ENCODE measurements at places on chromosomes 6 and 20.
A peak's percentile ranks its signal among the peaks of the same experiment; 100 is the strongest.

DNA sequence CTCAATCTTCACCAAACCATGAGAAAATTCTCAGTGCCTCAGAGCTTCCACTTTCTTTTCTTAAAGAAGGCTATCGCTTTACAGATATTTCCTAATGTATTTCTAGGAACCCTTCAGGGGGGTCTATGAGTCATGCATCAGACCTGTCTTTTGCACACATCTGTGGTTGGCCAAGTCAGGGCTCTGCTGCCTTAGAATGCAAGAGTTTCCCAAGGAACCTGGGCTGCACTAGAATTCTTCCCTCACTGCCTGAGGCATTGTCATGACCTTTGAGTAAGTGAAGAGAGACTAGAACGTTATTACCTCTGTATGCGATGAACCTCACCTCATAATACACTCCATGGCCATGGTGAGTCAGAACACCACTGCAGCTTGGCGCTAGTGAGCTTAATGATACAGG is 365.0 kb upstream of the ID4 start:
- no peak for DNase-seq

DNA sequence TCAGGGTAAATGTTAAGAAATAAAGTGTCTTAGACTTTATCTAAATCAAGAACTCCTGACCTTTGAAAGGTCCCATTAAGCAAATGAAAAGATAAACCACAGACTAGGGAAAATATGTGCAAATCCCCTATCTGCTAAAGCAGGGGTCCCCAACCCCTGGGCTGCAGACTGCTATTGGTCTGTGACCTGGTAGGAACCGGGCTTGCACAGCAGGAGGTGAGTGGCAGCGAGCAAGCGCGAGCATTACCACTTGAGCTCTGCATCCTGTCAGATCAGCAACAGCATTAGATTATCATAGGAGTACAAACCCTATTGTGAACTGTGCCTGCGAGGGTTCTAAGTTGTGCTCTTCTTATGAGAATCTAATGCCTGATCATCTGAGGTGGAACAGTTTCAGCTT is 42.4 kb downstream of the LCA5 start:
- DNase-seq = no peak

DNA sequence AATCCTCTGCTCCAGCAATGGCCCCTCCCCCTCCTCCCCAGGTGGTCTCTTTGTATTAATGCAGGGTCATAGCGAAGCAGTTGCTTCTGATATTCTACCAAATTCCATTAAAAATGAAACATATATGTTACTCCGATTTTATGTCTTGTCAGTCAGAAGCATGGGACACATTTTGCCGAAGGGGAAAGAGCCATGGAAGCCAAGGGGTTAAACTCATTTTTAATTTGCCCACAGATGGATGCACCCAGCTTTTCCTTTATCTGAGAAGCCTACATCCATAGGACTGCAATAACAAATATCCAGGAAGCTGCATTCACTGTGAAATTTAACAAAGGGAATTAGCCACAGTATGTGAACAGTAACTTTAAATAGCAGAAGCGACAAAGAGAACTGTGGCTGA is 688.2 kb downstream of the QKI start:
- DNase-seq = no peak

- DNase-seq = no peak
These were observed 8.2 kb upstream of the QKI start for GRCh38 chr6:163406366-163406765.

DNA sequence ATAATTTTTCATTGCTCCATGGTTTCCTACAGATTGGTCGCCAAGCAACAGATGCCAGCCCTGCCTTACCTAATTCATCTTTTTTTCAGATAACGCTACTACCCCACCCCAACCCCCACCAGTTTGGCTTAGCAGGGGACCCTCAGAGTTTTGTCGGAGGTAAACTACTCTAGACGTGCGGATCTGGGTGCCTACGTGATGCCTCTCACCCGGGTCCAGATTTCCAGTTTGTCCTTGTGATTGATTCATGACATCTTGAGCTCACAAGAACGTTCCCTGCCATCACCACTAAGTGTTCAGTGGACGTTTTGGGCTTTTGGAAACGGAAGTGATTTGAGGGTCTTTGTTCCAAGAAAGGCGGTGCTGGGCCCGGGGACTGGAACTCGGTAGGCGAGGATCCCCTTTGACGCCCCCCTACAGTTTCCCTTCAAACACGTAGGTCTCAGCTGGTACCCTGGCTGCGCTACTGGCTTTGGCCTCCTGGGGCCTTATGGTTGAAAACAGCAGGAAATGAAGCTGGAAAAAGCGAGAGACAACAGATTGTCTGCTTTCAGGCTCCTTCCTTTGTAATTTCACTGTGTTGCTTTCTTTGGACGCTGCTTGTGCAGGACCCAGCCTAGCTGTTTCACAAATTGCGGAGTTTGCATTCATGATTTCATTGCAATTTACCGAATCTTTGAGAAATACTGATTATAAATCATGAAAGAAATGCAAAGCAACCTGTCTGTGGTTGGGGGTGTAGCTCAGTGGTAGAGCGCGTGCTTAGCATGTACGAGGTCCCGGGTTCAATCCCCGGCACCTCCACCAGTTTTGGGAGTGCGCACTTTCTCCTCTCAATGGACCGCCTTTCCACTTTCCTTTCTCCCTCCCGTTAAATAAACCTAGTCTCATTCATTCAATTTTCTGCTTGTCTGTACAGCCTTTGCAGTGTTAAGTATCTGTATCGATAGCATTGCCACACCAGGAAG is 81.0 kb downstream of the GPX5 start:
- peak; percentile 87 for DNase-seq

GRCh38 chr20:17407550-17407949 is 123.6 kb downstream of the BFSP1 start:
- no peak for DNase-seq

DNA sequence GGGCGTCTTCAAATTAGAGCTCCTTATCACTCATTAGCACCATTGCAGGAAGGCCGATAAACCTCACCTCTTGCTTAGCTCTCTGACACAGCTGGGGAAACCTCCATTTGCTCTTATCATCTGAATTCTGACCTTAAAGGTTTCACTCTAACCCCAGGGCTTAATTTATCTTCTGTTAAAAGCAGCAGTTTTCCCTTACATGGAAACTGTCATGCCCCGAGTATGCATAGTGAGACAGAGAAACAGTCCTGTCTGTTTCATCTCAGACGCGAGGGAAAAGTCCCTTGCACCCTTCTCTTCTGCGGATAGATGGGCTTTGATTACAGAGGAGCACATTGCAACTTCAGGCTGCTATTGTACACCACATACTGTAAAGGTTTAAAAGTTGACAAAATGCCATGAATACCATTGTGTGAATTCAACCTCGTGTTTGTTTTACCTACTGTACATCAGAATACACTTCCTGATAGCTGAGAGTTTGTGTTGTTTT is 191.5 kb upstream of the BMP2 start:
- no peak for DNase-seq

GRCh38 chr6:154143753-154144152 is 104.7 kb downstream of the OPRM1 start:
- no peak for DNase-seq

- DNase-seq = peak; percentile 10
These were observed 628.8 kb upstream of the MAN1A1 start for GRCh38 chr6:119978274-119978889.

DNA sequence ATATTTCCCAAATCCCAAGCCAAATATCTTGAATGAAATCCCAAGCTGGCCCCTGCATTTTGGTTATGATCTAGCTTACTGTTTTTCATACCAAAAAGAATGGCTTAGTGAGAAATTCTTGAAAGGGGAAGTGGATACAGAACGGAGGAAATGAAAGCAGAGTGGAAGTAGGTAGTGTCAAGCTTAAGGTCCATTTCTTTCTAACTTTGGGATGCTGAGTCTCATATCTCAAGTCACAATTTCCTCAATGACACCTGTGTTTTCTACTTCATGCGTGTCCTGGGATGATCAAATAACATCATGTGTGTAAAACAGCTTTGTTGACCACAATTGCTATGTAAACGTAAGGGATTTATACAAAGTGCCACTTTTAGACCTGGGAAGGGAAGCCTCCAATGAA is 238.8 kb upstream of the SLC35B3 start:
- DNase-seq = no peak

- no peak for DNase-seq
These were observed 385.7 kb downstream of the GRIK2 start for GRCh38 chr6:101779051-101779844.

- DNase-seq = peak; percentile 69
These were observed 97.4 kb upstream of the RNF24 start for GRCh38 chr20:4112481-4113421.

DNA sequence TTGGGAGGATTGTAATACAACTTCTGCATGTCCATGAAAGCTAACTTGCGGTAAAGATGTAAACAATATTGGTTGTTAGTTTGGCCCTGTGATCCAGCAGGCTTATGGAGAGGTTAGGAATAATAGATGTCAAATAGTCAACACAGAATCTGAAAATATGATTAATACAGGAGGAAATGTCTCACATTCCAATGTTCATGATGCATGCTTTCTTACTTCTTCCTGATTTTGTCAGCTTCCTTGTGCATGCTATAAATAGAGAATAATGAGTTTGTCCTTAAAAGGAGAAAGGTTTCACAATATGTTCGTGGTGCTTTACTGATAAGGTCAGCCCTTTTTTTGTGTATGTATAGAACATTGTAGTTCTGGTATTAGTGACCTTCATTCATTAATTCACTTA is 136.7 kb downstream of the MMUT start:
- DNase-seq = no peak

GRCh38 chr6:87297119-87297518 is 25.3 kb upstream of the SMIM8 start:
- DNase-seq = no peak

DNA sequence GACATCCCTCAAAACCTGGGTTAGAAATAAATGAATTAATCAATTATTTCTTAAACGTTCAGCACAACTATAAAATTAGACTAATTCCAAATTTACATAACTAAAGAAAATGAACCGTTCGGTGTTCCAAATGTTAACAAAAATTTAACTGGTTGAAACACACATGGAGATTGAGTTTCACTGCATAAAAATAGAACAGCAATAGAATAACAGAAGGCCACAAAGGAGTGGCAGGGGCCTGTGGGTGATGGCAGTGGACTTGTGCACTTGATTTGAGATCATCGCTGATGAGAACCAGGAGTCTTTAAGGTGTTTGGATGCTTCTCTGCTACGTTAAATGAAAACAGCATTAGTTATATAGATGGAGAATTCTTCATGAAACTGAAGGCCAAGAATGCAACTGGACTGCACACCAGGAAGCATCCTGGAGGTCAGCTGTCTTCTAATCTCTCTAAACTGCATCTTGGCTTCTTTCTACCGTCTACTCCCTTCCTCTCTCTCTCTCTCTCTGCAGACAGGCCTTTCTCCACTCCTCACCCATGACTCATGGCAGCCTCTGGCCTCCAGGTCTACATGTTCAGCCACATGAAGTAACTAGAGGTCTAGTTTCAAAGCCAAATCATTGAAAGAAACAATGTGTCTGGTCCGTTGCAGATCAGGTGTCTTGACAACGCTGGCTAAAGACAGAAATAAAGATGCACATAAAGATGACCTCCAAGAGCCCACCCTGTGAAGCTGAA is 111.3 kb downstream of the SIM1 start:
- no peak for DNase-seq

DNA sequence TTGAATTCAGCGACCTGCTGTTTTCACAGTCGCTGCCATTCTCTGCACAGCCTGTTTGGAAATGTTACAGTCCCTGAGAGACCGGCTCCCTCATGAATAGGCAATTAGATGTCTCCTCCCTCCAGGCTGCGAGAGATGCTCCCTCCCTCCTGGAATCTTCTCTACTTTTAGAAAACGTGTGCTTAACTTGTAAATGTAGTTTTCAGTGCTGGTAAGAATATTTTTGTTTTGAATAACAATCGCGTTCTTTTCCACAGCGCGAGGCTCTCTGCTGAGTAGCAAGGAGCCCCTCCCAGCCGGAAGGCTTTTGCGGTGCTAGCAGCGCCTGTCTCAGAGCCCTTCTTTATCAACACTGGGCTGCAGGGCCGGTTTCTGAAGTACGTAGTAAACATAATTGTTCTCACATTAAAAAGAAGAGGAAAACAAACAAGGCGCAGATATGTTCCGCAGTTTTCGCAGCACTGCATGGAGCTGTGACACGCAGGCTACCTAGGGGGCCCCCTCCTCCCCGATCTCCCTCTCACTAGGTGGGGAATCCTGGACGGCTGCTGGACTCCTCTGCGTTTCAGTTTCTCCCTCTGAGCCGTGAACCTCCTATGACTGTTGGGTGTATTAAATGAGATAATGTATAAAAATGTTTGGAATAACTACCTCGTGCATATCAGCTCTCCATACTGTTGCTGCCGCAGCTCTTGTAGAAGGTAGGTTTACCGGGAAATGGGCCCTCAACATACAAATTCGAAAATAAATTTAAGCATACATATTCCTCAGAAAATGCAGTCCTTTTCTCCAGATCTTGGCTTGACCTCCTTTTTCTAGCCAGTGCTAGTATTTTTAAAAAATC is 79.0 kb upstream of the SPACA1 start:
- no peak for DNase-seq

DNA sequence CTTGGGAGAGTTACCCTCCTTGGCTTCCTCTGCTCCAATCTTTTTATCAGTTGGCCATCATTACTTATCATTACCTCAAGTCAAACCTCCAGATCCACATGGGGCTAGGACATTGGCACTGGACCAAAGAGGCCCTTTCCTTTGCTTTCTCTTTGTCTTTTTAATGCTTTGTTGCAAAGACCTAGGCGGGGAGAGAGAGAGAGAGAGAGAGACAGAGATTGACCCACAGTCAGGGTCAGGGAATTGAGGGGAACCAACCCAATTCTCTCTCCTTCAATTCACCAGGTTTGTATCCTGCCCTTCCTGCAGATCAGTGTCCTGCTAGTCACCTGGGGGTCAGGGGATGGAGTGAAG is 3.5 kb upstream of the VEGFA start:
- no peak for DNase-seq

DNA sequence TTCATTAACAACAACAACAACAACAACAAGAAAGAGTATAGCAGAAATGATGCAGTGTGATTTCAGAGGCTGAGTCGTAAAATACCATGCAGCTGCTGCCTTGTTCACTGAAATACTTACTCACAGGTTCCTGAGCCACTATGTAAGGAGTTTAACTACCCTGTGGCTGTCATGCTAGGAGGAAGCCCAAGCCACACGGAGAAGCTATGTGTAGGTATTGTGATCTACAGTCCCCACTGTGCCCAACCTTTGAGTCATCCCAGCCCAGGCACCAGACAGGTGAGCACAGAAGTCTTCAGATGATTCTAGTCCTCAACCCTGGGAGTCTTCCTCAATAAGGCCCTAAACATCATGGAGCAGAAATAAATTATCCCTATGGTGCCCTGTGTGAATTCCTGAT is 14.6 kb upstream of the RALY start:
- no peak for DNase-seq

GRCh38 chr6:3340358-3340802 is 81.6 kb downstream of the PSMG4 start:
- no peak for DNase-seq

DNA sequence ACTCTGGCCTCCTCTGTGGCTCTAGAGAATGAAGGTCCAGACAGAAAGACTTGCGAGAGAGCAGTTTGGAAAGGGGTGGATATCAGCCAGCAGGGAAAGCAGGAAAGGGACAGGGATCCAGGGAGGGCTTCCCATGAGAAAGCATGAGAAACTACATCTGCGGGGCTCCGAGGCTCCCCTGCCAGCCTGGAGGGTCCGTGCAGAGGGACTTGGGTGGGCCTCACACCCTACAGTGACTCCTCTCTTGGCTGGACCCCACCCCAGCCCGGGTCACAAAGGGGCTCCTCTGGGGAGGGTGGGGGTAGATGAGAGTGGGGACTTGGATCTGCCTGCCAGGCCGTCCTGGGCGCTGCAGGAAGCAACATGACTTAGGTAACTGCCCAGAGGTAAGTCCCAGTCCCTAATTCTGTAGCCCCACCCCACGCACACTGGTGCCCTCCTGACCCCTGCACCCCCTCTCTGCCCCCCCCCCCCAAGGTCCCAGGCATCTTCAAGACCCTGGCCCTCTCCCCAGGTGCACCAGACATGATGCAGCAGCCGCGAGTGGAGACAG is at the start of gene TMEM239:
Gene TMEM239 (plus strand): TSS at position 335 of the 553 bp plus-strand sequence. CDS start 191 bp downstream, at position 526.
- DNase-seq = no peak

All from NCI-H446 (cell line).